ENCODE measurements at places on chromosomes 3 and 15.
A peak's percentile ranks its signal among the peaks of the same experiment; 100 is the strongest.

- no peak for DNase-seq
These were observed 32.2 kb downstream of the PEX5L start for GRCh38 chr3:180004542-180004941.

DNA sequence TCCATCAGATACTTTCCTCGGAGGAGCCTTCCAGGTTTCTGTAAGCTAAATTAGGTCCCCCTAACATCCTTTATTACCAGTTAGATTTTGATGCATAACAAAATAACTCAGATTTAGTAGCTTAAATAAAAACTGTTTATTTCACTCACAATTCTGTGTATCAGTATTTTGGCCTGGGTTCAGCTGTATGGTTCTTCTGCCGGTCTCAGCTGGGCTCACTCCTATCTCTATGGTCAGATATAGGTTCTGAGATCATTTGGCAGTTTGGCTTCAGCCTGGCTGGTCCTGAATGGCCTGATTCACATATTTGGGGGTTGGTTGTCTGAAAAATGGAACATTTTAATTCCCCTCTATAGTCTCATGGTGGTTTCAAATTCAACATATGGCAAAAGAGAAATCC is 1125.3 kb downstream of the TBL1XR1 start:
- no peak for DNase-seq

DNA sequence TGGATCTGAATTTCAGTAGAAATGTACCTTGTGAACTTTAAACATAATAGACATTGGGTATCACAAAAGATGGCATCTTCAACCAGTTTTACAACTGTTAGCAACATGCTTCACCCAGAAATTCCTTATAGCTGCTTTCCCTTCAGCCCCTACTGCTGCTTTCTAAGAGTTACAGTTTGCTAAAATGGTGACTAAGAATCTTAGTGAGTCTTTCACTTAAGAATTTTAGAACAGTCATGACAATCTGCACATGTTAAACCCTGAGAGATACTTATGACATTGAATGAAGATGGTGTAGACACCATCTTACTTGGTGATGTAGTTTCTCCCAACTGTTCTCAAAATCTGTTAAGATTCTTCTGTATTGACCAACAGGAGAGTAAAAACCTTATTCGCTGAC is 129.7 kb upstream of the UBE2E1 start:
- DNase-seq: no peak

GRCh38 chr15:59541750-59542149 is 69.8 kb upstream of the GCNT3 start:
- DNase-seq: no peak

GRCh38 chr3:172224560-172225214 is 185.3 kb downstream of the FNDC3B start:
- DNase-seq: no peak

DNA sequence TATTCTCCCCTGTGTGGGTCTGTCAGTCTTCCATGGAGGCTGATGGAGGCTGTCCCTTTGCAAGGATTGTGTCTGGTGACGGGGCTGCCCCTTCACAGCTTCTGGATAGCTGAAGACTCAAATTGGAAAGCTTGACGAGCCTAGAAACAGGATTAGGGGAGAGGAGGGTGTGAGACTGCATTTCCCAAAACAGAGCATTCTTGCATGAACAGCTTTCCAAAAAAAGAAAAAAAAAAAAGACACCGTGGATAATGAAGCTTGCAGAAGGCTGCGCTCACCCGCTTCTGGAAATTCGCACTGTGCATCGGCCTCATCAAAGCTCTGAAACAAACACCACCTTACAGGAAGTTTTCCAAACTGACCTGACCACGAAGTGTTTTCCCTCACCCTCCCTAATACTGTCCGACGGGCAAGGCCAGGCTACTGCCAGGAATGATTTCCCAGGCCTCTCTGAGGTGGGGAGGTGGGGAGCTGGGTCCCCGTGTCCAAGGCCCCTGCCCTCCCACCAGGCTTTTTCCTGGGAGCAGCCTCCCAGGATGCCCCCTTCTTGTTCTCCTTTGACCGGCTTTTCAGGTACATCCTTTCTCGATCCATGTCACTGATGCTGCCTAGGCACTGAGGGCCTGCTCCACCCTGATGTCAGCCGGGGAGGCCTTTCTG is 24.9 kb upstream of the MUC4 start:
- DNase-seq: no peak

DNA sequence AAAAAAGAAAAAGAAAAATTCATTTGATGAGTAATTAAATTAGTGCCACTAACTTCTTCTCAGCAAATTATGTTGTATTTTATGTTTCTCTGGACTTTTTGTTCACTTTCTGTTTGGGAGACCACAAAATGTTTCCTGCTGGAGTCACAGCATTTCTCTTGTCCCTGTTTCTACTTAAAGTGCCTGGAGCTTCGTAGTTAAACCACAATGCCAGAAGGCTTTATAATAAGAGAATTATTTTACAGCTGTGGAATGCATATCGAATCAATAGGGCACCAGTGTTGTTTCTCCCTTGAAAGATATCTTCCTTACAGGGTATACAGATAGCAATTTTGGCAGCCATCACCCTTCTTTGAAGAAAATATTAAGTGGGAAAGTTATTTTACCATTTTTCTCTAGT is 3.2 kb downstream of the DTWD1 start:
- DNase-seq: no peak

- DNase-seq: no peak
These were observed 21.9 kb downstream of the TNK2 start for GRCh38 chr3:195886181-195887141.

GRCh38 chr3:25427942-25428788 is at the start of gene RARB:
Gene RARB, plus strand, starts transcription at chr3:25428263. Its CDS starts 469 bp downstream, at chr3:25428732.
- DNase-seq: peak; percentile 79

DNA sequence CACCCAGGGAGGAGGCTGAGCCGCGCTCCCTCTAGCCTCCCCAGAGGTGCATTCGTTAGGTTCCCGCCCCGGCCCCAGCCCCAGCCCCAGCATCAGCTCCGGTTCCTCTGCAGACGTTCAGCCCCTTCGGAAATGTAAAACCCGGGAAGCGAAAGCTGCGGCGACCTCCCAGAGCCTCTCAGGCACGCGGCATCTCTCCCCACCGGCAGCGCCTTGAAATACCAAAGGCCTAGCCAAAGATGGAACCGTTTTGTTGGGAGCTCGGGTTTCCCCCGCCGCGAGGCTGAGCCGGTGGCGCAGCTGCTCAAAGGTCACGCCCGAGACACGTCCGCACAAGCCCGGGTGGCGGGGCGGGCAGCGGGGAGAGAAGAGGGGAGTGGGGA is 77.8 kb upstream of the HES1 start:
- DNase-seq: peak; percentile 26

- DNase-seq: no peak
These were observed 262.1 kb downstream of the IL20RB start for GRCh38 chr3:137219801-137220445.

- no peak for DNase-seq
These were observed 27.8 kb downstream of the DPH3 start for GRCh38 chr3:16236856-16237393.

- no peak for DNase-seq
These were observed 17.7 kb downstream of the TICRR start for GRCh38 chr15:89593018-89593417.

DNA sequence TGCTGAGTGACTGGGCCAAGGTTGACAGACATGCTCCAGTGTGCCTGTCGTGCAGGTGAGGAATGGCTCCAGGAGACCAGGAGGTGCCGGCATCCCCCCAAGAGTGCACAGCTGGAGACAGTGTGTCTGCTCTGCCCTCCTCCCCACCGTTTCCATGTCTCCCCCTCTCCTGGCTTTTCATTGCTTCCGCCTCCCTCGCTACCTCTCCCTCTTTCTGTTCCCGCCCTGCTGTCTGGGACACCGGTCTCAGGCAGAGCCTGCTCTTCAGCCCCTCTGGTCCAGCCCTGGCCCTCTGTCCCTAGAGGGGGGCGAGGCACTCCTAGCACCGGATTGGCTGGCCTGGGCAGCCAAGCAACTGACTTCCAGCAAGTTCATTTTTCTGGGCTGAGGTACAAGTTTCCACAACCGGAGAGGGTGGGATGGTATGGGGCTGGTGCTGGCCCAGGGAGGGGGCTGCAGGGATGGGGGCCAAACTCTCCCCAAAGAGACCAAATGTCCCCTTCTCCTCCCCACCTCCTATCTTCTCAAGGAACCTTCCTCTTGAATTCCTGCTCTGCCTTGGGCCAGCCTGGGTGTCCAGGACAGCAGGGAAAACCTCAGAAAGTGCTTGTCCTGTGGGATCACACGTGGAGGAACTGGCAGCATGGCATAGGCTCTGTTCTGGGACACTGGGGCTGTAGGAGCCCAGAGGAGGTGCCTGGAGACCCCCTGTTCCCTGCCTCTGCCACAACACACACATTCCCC is 32.6 kb downstream of the PRKCD start:
- DNase-seq: peak; percentile 27

- DNase-seq: no peak
These were observed 61.7 kb upstream of the KCNMB2 start for GRCh38 chr3:178474526-178474925.

- DNase-seq: no peak
These were observed 71.9 kb upstream of the FEZF2 start for GRCh38 chr3:62445275-62445674.

DNA sequence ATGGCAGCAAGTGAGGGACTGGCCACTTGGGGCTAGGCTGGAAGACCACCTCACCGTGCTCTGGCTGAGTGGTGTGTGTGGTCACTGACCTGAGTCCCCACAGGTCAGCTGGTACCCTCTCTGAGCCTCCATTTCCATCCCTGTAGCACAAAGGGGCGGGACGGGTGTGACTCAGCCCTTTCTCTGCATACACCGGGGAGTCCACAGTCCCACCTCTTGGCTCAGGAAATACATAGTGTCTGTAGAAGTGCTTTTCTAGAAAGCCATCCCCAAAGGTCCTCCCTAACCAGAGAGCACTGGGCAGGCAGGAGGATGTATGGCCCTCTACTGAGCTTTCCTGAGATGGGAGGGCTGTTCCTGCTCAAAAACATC is 27.2 kb downstream of the WNT7A start:
- no peak for DNase-seq

DNA sequence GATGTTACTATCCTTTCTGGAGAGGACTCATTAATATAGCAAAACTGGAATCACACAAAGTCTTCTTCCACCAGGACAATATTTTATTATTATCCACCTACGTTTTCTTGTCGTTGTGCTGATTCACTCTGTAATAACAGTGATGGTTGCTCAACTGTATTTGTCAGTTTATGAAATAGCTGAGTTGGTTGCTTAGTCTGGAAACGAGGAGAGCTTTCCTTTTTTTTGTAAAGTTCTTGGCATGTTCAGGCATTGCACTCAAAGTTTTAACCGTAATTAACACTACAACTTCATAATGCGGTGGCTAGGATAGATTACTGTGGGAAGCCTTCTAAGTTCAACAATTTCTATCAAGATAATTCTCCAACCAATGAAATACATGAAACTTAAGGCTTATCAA is 131.2 kb downstream of the RAP2B start:
- DNase-seq: no peak

DNA sequence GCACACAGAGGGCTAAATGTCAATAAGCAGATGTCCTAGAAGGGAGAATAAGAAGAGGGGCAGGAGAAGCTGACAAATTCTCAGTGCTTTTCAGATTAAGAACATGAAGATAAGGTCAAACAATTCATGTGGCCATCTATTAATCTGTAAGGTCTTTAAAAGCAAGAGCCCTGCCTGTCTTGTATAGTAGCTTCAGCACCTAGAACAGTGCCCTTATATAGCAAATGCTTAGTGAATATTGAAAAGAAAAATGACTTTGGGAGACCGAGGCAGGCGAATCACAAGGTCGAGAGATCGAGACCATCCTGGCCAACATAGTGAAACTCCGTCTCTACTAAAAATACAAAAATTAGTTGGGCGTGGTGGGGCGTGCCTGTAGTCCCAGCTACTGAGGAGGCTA is 18.1 kb downstream of the SNTN start:
- no peak for DNase-seq

DNA sequence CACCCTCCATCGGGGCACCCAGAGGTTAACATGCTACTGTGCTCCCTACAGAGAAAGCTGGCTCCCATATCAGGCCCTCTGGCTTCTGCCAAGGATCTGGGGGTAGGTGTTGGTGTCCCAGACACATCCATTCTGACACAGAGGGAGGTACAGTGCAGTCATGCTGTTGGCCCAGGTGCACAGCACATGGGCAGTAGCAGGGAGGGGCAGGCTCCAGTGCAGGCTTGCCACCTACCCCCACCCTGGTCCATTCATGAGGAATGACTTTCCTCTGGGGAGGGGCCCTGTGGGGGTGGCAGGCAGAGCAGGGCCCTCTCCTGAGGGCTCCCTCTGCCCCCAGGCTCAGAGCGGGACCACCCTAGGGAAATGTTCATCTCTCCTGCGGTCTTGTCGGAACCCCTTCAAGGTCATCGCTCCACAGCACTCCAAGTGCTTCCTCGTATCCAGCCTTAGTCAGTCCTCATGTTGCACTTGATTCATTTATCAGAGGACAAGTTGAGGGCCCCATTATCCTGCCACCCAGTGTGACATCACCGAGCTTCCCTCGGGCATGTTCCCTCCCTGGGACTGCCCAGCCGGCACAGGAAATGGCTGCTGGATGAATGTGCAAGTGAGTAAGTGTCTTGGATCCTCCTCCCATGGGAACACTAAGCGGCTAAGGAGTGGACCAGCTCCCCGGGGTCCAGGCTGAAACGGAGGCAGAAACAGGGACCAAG is 10.0 kb downstream of the DUSP7 start:
- DNase-seq: peak; percentile 36

DNA sequence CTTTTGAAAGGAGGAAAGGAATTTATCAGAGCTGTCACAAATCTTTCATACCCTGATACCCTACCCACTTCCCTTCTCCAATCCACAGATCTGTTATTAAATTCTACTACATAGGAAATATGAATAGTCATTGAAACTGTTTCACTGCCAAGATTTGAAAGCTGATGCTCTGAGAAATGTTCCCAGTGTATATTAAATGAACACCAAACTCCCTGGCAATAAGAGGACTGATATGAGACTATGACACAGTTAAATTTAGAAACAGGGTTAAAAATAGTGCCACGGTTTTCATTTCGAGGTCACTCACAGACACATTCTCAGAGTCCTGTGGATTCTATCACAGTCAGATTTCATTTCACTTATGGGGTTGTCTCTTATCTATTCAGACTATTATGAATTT is 27.2 kb upstream of the GBE1 start:
- DNase-seq: no peak

DNA sequence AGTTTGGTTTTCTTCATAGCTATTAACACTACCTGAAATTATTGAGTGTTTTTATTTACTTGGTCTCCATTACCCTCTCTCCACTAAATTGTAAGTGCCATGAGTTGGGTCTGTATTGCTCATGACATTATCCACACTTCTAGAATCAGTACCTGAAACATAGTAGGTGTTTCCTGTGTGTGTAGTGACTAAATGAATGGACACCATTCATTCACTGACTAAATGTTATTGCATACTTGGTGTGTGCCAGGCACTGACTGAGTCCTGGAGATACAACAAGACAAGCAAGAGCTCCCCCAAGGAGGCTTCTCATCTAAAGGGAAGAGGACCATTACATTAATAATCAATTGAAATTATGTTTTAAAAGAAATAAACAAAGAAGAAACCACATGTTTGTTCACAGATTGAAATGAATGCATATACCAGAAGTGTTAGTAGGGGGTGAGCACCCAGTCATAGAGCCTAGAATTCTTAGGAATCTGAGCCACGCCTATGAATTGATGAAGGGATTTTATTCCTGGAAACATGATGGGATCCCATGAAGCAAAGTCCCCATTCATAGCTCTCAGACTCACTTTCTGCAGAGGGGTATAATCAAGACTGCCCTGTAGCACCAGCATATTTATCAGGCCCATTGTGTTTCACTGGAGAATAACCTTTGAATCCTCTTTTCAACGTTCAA is 31.7 kb upstream of the ATOSA start:
- no peak for DNase-seq

- no peak for DNase-seq
These were observed 3.3 kb upstream of the P2RY12 start for GRCh38 chr3:151387842-151388241.
